ENCODE measurements at places on chromosomes 4 and X.

- no peak for DNase-seq
These were observed 53.3 kb downstream of the CAMK2D start for GRCh38 chr4:113708250-113708649.

- no peak for DNase-seq
These were observed 374.1 kb downstream of the FBXW7 start for GRCh38 chr4:152161676-152162330.

DNA sequence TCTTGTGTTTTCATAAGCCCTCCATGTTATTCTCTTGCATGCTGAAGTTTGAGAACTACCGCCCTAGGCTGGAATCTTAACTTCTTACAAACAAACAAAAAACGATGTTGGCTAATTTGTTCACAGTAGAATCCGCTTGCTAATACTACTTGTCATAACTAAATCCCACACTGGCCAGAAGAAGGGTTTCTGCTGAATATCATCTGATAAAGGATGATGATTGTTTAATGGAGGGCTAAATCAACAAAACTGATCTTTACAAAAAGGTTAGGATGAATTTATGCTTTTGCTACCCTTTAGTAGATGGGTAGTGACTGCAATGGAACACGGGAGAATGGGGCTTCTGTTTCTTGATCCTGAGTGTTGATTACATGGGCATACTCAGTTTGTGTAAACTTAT is 42.3 kb downstream of the SPATA4 start:
- no peak for DNase-seq

DNA sequence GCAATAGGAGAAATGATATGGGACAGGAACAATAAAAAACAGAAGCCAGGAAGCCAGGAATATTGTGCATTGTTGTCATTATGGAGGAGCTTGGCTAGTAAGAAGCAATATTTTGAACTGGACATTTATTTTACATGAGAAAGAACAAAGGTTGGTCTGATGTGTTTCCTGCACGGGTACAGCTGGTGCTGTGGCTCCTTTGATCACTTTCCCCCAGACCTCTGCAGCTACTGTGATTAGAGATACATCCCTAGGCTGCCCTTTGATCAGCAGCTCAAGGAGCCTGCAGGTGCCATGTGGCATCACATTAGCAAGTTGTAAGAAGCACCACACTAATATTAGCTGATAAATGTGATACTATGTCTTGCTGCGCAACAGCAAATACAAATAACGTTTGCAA is 2.5 kb downstream of the PDGFC start:
- no peak for DNase-seq

DNA sequence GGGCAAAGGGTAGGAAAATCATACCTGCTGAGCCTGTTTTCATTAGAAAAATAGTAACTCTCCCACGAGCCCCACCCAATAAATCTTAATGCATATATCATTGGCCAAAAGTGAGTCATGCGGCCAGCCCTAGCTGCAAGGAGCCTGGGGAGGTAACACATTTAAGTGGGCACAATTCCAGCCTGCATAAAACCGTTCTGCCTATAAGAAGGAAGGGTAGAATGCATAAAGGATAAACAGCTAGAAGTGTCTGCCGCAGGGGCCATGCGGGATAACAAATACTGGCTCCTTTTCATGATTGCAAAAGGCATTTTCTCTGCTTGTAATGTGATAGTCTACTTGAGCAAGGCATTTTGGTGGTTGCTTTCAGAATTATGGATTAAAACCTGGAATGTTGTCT is 37.1 kb downstream of the EFHC2 start:
- no peak for DNase-seq

DNA sequence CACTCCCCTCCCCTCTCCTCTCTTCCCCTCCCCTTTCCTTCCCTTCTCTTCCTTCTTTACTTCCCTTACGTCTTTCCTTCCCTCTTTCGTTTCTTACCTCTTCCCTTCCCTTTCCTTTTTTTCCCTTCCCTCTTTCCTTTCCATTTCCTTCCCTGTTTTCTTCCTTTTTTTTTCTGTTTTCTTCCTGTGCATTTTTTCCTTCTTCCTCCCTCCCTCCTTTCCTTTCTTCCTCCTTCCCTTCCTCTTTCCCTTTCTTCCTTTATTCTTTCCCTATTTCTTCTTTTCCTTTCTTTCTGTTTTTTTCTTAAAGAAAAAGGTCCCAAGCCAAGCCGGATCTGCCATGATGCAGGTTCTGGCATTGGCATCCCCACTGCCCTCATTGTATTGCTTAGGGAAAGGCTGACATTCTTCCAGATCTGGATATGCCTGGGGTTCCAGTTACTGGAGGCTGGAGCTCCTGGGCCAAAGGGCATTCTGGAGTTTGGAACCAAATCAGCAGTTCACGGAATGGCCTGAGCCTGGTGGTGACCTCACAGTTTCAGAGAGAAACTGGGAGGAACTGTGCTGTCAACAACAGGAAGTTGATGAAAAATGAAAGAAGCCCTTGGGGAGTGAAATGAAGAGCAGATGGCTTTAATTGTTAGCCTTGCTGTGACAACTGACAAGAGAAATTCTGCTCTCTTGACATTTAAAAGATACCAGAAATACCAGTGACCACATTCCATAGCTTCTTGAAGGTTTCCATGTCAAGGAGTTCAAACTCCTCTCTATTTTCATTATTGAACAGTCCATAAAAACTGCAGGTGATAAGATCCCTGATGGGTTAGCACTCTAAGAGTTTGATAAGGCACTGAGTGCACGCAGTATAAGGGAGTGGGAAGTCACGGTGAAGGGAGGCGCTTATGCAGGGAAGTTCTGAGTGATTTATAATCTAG is 622.1 kb downstream of the SPRY1 start:
- no peak for DNase-seq

- no peak for DNase-seq
These were observed 72.8 kb upstream of the MTNR1A start for GRCh38 chr4:186628058-186628711.

- DNase-seq, result no peak
These were observed 402.2 kb upstream of the AADAT start for GRCh38 chr4:170491981-170492380.

DNA sequence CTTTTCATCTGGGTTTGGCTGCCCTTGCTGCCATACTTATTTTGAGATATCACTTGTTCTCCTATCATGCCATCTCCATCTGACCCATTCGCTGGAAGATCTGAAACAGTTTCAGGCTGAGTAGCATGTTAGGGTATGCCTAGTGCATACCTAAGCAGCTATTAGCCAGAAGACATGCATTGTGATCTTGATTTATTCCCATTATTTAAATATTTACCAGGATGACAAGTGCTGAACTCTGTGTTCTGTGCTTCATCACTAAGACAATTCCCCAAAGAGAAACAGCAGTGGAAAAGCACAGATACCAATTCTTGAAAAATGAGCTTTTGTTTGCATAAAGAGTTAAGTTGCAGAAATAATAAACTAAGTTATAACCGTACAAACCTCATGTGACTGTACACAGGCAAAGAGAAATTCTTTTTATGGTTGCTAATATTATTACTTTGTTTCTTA is 271.0 kb upstream of the ARSJ start:
- DNase-seq, result no peak

GRCh38 chr4:63105839-63106238 is 1303.4 kb downstream of the TECRL start:
- DNase-seq, result no peak

DNA sequence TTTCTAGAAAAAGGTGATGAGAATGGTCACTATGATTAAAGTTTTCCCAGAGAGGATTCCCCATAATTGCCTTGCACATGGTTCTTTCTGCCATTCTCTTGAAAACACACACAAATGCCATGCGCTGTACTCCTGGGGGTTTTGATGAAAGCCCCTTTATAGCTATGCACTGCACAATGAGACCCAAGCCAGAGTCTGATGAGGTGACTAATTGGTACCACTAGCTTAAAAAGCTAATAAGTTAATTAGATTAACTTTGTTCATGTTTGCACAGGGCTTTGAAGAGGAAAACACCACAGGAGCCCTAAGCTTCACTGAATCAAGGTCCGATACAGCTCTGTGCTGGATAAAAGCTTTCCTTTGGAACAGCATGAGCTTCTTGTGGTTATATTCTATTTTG is 132.2 kb downstream of the NKX6-1 start:
- no peak for DNase-seq

GRCh38 chr4:17544205-17544604 is 29.2 kb downstream of the CLRN2 start:
- no peak for DNase-seq

DNA sequence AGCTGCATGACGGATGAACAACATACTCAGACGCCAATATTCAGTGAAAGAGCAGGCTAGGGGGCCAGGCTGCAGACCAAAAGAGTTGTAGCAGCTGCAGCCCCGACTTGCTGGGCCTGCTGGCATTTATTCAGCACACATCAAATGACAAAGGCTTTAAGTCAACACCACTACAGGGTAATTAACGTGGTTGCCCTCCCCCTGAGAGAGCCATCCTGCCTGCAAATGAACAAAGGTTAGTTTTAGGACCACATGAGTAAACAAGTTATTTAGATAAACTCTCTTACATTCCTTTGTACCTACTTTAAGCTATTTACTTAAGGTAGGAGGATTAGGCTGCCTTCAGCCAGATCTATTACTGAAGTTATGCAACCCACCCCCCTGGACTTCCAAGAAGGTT is 1329.1 kb downstream of the PCDH18 start:
- no peak for DNase-seq

DNA sequence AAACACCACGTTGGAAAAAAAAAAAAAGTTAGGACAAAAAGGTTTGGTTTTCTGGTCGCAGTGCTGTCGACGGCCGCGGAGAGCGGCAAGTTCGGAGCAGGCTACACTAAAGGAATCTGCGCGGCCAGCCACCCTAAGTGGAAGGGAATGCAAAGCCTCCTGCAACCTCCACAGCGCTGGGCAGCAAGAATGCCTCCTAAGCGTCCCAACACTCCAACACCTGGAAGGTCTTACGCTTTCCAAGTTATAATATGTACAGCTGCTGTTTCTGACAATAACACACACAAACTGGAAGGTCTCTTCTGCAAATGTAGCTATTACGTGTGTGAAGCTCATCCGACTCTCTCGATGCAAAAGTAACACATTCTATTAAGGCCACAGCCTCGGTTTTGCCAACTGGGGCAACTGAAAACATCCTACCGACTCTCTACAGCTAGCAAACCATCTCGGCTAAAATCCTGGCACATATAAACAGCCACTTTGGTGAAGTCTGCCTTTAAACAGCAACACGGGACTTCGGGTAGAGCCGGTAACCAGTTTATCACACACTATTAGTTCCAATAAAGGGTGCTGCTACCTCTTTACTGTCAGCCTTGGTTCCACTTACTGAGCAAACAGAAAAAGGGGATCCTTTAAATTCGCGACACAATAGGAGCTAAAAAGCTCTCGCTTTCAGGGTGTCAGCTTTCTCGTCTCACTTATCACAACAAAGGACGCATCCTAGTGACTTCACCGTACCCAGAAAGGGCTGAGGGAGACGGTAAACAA is 895 bp downstream of the SMIM14 start:
- peak; percentile 16 for DNase-seq

GRCh38 chr4:83679692-83680091 is 143.8 kb downstream of the GPAT3 start:
- no peak for DNase-seq

DNA sequence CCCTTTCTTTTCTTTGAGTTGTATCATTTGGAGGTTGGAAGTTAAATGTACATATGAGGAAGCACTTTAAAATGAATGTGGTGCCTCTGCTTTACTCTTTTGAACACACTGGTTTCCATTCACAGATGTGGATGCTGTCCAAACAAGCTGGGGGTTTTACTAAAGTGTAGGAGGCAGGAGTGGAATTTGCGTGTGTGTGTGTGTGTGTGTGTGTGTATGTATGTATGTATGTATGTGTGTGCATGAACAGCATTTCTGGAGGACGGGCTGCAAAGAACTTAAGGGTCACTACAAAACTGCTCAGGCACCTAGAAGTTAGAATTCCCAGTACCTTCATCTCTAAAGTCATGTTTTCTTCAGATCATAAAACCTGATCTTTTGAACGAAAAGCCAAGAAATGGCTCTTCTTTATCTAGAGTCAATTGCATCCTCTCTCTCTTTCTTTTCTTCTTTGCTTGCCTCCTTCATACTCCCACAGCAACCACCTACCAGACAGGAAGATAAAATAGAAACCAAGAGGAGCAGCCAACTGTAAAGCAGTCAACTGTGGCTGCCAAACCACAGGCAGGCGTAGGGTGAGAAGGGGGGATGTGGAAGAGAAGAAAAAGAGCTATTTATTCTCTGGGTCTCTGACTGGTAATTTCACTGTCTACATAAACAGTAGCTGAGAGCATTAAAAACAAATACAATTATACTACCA is 177.0 kb upstream of the RASGEF1B start:
- DNase-seq, result peak; percentile 9

DNA sequence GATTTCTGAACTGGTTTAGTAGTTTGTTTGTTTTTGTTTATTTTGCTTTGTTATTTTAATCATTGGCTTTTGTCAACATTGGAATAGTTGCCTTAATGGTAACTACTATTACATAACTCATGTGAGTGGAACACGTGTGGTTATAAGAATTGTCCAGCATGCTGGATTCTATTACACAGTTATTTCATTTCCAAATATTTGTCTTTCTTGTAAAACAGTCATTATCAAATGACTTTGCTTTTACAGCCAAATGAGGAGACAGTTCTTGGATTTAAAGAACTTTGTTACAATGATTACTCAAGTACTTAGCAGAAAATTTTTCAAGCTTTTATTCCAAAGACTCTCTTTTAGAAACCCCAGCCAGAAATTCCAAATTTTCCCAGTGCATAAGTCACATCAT is 516.1 kb upstream of the MAGEB2 start:
- DNase-seq, result no peak

DNA sequence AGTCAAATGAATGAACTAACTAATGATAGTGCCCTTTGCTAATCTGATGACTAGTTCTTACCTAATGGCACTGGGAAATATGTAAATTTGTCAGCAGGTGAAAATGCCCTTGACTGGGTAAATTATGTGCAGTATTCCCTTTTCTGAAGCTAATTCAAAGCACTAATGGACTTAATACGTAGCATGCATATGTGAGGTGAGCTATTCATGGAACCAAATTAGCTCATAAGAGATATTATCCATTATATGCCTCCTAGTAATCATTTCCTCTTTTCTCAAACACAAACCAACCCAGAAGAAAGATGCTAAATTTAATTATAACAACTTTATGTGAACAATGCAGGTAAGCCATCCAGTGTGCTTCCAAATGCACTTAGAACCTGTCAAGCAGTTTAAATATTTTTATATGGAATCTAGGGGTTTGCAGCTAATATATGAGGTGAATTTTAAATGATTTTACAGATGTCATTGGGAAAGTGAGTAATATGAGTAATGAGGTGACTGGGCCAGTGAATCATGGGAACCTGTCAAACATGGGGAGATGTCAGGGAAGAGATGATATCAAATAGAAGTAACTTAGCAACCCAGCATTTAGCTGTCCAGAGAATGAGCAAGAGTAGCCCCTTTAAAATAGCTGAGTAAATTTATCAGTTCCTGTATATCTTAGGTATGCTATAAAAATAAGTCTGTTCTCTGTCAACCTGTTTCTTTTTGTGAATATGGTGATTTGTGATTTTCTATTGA is 315.0 kb downstream of the AFF2 start:
- DNase-seq, result no peak

GRCh38 chr4:82138374-82138773 is 235.4 kb downstream of the HNRNPD start:
- DNase-seq, result no peak

- DNase-seq, result no peak
These were observed 170.2 kb downstream of the RAPGEF2 start for GRCh38 chr4:159273141-159273438.
